Renal cortex interstitium (tissue), 15 donors: ENCODE measurements at places on chromosomes 3 and 15.

GRCh38 chr15:51647128-51647562 lies 24.6 kb upstream of the DMXL2 start:
- no peak for DNase-seq

- DNase-seq = no peak
These were observed 36.9 kb upstream of the TRIM59 start for GRCh38 chr3:160486459-160486869.

DNA sequence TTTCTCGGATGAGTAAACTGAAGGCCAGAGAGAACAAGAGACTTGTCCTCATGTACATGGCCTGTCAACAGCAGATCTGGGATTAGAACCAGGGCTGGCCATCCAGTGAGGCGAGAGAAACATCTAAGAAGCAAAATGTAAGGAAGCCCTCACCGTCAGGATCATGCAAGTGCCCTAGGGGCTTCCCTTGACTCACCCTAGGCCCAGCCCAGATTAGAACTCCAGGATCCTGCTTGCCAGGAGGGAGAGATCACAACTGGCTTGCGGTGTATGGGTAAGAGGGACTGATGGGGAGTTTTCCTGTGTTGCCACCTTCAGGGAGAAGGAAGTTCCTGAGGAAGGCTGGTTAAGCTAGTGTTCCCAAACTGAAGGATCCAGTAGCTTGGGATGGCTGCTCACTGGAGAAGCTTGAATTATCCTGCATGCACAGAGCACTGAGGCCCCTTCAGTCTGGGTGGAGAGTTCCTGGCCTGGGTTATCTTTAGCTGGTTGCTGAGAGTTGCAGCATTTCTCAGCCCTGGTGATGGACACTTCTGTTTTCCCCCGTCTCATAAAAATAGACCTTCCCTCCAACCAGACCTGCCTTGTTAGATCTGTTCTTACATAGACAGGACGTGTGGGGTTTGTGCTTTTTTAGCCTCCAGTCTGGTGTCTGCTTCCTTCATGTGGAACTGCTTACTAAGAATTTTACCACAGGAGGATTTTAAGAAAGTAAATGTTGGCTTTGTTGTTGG lies 28.2 kb upstream of the XIRP1 start:
- no peak for DNase-seq

DNA sequence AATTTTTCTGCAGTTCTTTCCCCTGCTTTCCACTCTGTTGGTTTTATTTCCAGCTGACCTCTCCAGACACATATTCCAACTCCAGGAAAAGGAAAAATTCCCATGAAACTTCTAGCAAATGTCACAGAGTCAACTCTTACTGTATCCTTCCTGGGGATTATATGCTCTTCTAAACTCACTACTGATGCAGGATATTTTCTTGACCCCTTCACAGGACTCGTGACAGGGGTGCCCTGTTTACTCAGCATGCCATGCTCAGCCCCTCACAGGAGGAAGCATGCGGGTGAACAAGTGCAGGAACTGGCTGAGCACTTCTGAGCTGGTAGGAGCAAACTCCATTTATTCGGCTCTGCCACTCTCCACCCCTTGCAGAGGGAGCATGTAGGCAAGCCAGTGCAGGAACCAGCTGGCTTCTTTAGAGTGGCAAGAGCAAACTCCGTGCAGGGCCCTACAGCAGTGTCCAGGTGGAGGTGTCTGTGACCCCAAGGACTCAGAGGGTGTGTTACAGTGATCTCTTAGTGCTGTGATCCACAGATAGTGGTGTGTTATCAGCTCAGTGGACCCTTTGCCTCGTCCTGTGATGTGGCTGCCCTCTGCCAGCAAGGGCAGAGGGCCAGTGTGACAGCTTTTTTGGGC lies 413.6 kb upstream of the GRM7 start:
- no peak for DNase-seq

- no peak for DNase-seq
These were observed 3.6 kb upstream of the CLDN16 start for GRCh38 chr3:190384309-190384756.

GRCh38 chr15:59828861-59829260 lies 139.7 kb upstream of the BNIP2 start:
- no peak for DNase-seq

GRCh38 chr3:170077361-170077760 lies 39.6 kb downstream of the GPR160 start:
- DNase-seq = no peak

DNA sequence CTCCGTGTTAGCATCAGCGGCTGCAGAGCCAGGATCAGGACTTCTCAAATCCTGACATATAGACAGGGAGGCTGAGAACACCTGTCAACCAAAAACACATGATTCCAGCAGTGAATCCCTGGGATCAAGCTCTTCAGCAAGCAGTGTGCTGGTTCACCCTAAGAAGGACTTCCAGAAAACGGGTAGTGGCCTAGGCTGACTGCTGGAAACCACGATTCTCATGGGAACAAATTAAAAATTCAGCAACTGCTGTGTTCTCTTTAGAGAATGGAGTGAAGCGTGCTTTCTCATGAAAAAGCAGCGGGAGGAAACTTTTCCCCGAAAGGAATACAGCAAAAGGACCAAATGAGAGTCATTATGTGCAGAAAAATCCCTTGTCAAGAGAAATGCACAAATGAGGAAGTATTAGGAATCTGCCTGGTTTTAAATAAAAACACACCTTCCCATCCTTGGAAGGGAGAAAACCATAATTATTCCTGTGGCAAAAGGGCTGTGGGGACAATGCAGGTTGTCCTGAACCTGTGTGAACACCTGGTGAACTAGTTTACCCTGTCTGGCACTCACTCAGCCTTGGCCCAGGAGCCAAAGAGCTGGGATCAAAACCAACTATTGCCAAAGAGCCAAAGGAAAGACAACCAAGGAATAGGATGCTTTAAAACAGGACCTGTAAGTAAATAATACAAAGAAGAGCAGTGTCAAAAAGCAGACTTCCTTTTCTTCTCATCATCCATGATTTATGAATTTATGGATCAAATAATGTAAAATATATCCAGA lies 13.4 kb downstream of the IL12A start:
- DNase-seq = no peak

DNA sequence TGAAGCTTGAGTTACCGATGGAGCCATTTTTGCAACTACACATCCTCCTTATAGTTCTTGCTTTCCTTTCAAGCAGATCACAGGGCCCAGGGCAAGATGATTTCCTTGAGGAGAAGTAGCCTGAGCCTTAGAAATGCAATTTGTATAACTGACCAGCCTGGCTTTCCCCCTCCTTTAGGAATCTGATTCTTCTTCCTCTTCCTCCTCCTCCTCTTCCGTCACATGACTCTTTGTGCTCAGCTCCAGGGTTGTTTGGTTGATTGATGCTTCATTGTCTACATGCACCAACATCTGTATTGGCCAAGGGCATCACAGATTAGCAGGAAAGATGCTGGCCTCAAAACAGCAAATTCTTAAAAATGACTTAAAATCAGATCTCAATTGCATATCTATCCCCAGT lies 3.3 kb downstream of the SNAPC5 start:
- DNase-seq = no peak
